Lung microvascular endothelial cell (primary cell): ENCODE measurements at places on chromosomes 12 and 14. TPM values are rescaled to one million over a fixed set of nuclear protein-coding genes. Genes with fewer than 3 reads are reported as not detected.

DNA sequence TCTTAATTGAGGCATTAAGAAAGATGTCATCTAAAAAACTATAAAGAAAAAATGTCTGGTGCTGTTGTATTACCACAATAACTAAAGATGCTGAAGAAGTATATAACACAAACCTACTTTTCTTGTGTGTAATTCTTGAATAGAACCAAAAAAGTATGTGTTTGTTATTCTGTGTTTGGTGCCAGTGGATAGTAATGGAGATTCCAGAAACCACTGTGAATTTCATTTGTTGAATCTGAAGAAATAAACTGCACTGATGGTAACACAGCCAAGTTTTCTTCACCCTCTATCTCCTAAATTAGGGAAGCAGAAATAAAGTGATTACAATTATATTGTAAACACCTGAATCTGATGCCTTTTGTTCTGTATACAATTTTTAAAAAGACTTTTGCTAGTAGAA is 13.1 kb upstream of the KERA start:
- no peak for DNase-seq

CCNT1 gene
- total RNA-seq, result 13.1 and 21.4 TPM in 2 replicates

- no peak for DNase-seq
These were observed 147.6 kb downstream of the PHETA1 start for GRCh38 chr12:111221062-111222026.

DNA sequence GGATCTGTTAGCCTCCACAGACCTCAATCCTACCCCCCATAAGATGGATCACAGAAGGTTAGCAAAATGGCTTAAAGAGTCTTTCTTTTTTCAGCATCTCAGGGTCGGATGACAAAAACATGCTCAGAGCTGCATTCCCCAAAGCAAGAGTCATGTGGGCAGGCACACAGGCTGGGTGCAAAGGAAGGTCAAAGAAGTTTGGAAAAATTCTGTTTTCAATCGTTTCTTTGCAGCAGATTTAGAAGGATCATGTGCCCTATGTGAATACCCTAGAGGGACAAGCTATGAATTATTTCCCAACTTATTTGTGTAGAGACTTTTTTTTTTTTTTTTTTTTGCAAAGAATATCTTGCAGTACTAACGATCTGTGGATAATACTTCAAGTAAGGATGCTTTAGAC is 845.4 kb downstream of the VRK1 start:
- DNase-seq, result no peak

DNA sequence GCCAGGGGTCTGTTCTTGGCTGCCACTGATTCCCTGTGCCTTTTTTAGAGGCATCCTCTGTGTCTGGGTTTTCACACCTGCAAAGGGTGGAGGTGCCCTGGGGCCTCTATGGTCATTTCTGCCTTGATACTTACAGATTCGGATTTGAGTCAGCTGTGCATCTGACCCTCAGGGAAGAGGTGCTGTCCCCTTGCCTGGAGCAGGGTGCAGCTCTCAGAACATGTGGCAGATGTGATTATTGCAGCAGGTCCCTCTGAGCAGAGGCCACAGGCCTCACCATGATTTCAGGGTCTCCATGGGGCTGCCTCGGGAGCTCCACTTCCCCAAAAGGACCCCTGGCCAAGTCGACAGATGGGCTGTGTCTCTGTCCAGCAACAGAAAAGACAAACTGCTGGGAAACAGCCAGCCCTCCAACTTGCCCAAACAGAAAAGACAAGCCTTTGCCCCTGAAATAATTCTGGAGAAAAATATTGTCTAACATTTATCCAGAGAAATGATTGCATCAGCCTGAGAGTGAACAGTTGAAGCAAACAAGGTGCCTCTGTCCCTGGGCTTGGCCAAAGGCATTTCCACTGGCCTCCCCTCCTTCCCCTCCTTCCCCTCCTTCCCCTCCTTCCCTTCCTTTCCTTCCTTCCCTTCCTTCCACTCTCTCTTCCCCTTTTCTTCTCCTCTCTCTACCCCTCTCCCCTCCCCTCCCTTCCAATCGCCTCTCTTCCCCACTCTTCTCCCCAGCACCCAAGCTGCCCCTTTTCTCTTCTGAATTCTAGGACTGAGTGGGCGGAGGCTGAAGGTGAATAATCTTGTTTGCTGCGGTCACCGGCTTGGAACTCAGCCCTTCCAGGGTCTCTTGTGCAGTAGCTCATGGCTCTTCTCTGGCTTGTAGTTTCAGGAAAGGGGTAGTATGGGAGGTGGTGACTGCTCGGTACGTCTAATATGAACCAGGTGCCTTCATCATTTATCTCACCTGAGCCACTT is 676 bp downstream of the SERPINA3 start:
- DNase-seq, result no peak

DNA sequence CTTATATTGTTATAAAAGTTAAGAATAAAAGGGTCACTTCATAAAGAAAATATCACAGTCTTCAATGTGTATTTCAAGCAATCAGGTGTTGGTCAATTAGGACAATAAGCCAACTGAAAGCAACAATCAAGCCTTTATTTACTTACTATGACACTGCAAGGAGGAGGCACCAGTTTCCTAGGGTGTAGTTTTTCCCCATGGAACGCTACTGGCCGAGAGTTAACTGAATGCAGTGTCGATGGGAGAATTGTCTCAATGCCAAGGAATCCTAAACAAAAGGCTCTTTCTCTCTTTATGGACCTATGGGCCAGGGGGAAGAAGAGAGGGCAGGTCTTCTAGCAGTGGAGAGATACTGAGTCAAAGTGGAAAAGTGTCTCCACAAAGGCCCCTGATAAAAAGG is 142.4 kb downstream of the CMAS start:
- DNase-seq, result no peak

GRCh38 chr14:22448035-22448904 is 140.8 kb downstream of the DAD1 start:
- DNase-seq, result no peak

- no peak for DNase-seq
These were observed 57.5 kb upstream of the GARIN2 start for GRCh38 chr14:67131691-67132090.

GRCh38 chr12:66944365-66944764 is 265.5 kb upstream of the GRIP1 start:
- DNase-seq, result no peak

- DNase-seq, result peak; percentile 72
These were observed 137.5 kb upstream of the CPM start for GRCh38 chr12:69070319-69071090.

PROX2 gene
- total RNA-seq, result not detected in 2 replicates

GLT8D2 gene
- total RNA-seq, result 3.5 and 6.0 TPM in 2 replicates

DNA sequence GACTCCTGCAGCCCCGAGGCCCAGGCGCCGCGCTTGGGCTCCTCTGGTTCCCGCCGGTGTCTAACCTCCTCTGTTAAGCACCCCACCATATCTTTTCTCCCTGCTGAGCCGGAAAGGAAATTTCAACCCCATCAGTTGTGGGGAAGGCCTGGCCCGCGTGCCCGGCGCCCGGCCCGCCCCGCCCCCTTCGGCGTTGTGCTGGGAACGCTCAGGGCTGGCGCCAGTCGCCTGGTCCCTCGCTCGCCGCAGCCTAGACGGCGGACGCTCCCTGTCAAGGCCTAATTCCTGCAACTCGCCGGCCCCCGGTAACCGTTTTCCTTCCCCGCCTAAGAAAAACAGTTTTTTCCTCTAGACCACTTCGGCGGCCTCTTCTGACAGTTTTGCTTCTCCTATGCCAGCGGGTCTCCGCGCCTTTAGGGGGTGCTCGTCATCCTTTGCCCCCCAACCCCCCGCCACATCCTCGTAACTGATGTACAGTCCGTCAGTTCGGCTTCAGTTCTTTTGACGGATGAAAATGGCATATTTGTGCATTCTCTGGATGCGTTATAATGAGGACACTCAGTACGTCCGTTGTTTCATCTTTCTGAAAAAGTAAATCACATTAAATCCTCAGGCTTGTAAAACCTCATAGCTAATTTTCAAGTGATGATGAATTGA is 506 bp upstream of the NAP1L1 start:
- peak; percentile 86 for DNase-seq

GRCh38 chr14:85093631-85094330 is 436.2 kb upstream of the FLRT2 start:
- DNase-seq, result no peak

GRCh38 chr14:102969901-102970300 is 47.4 kb downstream of the AMN start:
- no peak for DNase-seq

TSPAN8 gene
- not detected in 2 replicates for total RNA-seq

CPM gene
- under 0.01 and 0.44 TPM in 2 replicates for total RNA-seq

WNT5B gene
- total RNA-seq, result 0.20 and 0.22 TPM in 2 replicates

GRCh38 chr12:59780605-59781135 is 184.8 kb downstream of the SLC16A7 start:
- DNase-seq, result no peak

DNA sequence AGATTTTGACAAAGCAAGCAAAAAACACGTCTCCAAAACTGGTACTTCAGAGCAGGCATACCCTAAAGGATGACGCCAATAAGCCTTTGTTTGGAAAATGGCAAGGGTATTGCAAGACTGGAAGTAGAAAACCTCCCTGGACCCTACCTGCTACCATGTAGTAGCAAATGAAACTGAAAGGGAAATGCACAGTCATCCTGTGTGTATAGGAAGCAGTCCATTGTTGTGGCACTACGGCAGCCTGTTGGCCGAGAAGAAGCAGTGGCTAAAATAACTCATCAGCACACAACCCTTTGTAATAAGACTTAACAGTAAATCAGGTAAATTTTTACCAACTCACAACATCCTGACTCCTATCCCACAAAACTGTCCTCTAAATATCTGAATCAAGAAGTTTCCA is 386.4 kb downstream of the RGS6 start:
- peak; percentile 2 for DNase-seq

DNA sequence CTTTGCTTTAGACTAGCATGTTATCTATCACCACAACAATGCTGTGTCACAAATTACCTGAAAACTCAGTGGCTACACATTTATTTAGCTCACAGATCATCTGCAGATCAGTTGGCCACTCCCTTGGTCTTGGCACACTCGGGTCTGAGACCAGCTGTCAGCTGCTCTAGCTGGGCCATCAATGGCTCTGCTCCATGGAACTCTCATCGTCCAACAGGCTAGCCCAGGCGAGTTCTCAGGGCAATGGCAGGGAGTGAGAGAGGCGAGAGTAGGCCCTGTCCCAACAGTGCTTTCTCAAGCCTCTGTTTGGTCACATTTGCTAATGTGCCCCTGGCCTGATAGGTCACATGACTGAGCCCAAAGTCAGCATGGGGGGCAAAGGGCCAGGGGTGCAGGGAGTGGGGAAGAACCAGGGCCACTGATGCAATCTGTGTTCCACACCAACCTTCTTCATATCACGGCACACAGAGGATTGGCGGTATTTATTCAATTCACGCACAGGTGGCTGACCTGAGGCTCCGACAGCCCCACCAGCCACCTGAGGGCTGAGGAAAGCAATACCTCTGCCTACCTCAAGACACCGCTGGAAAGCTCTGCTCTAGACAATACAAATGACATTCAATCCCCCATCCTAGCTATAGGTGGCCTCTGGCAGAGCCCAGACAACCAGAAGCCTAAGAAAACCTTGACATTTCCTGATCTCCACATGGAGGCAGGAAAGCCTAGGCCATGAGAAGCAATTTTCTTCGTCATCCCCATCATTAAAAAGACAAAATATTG is 82.5 kb downstream of the NT5DC3 start:
- no peak for DNase-seq

- DNase-seq, result no peak
These were observed 9.2 kb downstream of the APOLD1 start for GRCh38 chr12:12794686-12795085.

HCFC2 gene
- 12.2 and 25.0 TPM in 2 replicates for total RNA-seq

DNA sequence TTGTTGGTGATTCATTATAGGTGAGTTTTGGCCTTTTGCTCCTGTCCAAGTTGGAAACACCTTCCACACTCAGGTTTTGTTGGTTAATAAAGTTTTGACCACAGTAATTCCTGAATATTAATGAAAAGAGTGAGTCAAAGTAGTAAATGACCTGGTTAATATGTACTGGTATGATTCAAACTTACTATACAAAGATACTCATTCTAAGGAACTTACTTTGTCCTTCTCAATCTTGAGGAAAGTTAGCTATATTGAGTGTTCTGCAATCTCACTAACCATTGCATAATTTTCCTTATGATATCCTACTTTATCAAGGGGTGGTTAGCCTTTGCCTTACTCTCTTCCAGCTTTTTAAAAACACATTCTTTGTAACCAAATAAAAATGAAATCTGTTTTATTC is 20.9 kb upstream of the HECTD1 start:
- no peak for DNase-seq

DNA sequence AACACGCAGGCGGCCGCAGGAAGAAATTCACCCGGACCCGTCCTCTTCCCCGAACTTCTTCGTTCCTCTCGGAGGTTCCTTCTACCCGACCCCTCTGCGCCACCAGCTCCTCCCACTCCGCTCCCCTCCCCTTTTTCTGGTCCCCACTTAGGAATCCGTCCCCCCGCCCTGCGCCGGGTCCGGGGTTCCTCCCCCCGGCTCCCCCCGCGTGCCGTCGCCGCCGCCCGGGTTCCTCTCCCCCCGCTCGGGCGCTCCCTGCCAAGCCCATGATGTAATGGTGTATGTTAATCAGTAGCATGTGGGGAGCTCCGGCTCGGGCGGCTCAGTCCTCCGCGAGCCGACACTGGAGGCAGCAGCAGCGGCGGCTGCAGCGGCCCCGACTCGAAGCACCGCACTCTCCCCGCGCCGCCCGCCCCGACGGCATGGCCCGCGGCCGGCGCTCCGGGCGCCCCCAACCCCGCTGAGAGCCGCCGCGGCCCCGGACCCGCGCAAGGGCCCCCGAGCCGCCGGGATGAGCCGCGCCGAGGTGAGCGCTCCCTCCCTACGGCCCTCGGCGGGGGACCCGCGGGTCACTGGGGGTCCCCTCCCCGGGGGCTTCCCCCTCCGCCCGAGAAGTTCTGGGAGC is 1.0 kb upstream of the SAMD4A start:
- peak; percentile 92 for DNase-seq

DNA sequence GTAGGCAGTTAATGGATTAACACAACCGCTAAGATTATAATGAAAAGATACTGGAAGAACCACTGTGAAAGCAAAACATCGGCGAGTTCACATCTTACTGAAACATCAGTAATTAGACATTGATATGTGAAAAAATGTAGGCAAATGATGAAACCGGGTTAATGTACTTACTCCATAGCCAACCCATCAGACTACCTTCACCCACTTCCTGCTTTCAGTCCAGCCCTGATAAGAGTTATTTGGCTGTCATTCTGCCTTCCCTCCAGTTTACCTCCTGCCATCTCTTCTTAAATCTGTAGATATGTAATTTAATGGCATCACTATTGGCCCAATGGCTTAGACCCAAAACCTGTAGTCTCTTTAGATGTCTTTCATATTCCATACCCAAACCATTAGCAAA is 46.0 kb upstream of the LGR5 start:
- no peak for DNase-seq

- peak; percentile 83 for DNase-seq
These were observed 153.1 kb downstream of the ANO6 start for GRCh38 chr12:45368841-45369489.

DNA sequence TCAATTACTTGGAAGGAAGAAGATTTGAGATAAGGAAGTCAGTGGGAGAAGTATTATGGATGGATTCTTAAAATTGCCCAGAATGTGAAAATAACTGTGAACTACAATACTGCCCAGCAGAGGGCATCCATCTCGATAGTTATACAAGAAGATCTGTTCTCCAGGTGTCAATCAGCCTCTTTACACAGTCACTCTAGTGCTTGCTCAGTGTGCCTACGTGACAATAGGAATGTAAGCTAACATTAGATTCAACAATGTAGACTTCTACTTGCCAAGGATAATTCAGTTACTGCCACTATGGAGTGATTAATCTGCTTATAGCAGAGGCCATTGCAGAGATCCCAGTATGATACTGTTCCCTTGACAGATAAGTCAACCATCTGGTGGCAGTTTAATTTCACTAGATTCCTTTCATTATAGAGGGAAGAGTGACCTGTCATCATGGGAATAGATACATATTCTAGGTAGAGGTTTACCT is 10.6 kb upstream of the MAP4K5 start:
- peak; percentile 70 for DNase-seq

CEP170B gene
- total RNA-seq, result 2.8 and 5.0 TPM in 2 replicates
